ENCODE measurements at places on chromosomes 16 and 17.

- DNase-seq = no peak
Measured at GRCh38 chr17:10585529-10585928, 36.1 kb upstream of the MYH2 start.

- no peak for DNase-seq
Measured at GRCh38 chr16:82807311-82807710, 180.5 kb downstream of the CDH13 start.

- no peak for DNase-seq
Measured at GRCh38 chr17:50206604-50207293, 5.3 kb upstream of the COL1A1 start.

- peak; percentile 28 for DNase-seq
Measured at GRCh38 chr17:59783221-59784047, 76.0 kb downstream of the VMP1 start.

DNA sequence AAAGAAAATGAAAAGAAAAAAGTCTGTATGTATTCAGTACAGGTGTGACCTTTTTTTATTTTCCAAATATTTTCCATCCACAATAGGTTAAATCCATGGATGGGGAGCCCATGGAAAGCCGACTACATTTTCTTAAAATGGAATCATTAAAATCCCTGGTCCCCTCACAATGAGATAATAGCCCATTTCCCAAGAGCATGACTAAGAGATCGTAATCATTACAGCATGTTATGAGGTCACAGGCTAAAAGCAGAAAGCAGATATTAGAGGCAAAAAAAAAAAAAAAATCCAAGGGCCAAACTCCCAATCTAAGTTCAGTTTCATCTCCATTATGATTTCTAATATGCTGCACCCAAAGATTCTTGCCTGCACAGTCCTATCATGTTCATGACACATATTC is 44.7 kb downstream of the CYTH1 start:
- no peak for DNase-seq

DNA sequence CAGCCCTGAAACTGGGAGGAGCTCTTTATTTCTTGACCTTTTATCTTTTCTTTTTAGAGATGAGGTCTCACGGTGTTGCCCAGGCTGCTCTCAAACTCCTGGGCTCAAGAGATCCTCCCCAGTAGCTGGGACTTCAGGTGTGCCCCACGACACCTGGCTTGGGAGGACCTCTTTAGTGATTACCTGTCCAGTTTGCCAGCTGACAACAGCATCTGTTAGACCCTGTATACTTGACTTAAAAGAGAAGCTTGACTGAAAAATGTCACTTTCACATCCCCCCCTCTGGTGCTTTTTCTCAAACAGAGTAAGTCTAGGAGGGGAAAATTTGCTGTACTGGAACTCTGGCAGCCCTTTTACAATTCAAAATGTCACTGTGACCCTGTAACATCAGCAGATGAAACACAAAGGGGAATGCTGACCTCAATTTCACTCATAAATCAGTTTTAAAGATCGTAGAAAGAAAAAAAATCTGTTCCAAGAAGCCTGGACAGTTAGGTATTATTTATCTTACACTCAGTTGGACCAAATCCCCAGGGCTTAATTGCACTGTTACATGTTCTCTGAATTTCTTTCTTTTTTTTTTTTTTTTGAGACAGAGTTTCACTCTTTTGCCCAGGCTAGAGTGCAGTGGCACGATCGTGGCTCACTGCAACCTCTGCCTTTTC is 1.8 kb upstream of the ERN1 start:
- DNase-seq = no peak

DNA sequence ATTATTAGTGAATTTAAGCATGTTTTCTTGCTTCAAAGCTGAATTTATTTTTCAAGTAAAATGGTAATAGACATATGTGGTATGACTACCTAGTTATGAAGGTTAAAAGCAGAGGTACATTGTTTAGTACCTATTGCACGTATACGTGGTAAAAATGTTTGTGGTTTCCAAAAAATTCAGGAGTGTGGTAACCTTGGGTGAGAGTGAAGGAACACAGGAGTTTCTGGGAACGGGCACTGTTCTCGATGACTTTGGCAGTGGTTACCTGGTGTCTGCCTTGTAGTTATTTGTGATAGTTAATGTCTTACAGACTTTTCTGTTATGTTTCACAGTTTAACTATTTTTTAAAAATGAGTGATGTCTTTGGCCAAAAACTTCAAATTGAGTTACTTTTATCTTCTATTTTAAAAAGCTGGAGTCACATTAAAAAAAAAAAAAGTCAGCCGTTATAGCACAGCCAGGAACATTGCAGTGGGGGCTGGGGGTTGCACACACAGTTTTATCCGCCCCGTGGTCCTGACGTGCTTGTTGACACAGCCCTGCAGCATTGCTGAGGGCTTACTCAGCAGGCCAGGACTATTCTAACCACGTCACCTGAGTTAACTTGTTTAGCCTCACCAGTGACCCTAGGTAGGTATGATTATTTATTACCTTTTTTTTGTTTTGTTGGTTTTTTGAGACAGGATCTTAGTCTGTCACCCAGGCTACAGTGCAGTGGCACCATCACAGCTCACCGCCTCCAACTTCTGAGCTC is 10.9 kb downstream of the JPT2 start:
- no peak for DNase-seq
